ENCODE measurements at places on chromosomes 7 and 10.

DNA sequence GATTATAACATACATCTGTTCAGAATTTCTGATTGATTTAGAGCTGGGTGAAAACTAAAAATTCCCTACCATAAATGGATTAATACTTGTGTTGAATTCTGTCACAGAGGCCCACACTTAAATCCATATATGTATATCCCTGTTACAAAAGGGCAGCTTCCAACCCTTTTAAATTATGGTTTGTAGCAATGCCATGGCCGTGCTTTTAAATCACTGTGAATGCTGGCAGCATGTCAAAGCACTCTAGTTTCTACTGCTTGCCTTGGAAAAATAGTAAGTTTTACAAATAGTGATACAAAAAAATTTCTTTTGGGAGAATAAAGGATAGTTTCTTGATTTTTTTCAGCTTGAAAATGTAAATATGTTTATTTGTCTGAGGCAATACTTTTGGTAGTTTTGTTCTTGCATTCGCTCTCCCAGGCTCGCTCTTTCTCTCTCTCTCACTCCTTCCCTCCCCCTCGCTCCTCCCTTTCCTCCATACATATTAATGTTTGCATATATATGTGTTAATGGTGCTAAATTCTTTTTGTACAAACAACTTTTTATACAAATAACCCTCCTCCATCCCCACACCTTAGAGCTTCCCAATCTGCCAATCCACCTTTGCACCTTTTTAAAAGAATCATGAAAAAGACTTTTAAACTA lies 29.8 kb downstream of the TES start:
- DNase-seq = no peak

- no peak for DNase-seq
These were observed 174.7 kb upstream of the PDE1C start for GRCh38 chr7:32244806-32245345.

GRCh38 chr10:69406302-69406811 lies 10.4 kb downstream of the TACR2 start:
- no peak for DNase-seq

GRCh38 chr7:26179826-26180497 lies 20.6 kb downstream of the HNRNPA2B1 start:
- no peak for DNase-seq

DNA sequence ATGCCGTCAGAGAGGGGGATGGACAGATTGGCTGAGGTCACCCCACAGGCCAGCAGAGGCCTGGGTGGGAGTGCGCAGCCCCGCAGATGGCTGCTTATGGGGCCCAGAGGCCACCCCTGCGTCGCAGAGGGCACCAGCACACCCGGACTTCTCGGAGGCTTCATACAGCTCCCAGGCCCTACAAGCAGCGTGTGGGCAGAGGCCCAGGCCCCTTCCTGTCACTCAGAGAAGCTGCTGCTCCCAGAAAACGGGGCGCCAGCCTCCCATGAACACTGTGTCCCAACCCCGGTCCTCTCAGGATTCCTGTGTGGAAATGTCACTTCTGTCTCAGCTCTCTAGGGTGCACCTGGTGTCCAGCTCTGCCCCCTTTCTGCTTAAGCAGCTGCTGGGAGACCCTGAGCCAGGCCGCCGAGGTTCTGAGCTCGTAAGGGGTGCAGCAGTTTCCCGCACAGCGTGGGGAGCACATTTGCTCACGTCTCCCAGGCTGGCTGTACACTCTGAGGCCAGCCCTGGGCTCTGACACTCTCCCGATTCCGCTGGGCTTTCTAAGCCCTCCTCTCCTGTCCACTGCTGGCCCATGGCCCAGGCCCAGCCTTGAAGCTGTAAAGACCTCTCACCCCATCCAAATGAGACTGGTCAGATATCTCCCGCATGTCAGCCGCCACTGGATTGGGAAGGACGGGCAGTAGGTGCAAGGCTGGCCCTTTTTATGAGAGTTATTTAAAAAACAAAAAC lies 6.8 kb downstream of the GPR146 start:
- DNase-seq = no peak

DNA sequence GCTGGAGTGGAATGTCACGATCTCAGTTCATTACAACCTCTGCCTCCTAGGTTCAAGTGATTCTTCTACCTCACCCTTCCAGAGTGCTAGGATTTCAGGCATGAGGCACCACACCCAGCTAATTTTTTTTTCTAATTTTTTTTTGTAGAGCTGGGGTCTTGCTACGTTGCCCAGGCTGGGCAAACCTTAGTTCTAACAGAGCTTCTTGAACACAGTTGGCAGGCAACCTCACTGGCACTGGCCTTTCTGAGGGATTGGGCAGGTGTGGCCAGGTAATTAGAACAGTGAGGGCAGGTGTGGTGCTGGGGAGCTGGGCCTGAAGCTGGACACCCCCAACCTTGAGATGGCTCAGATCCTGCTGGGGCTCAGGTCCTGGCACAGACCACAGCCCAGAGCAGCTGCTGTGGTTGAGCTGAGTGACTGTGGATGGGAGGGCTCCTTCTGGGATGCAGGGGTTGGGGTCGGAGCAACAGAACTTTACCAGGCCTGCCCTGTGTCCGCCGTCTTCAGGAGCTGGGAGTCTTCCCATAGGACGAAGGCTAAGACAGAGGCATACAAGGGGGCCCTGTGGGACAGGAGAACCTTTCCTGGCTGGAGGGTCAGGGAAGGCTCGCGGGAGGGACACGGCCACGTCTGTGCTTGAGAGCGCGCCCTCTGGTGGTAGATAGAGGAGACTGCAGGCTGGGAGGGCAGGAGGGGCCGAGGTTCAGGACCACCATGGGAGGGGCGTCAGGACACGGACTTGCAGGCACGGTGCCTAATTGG lies 48.2 kb downstream of the COL26A1 start:
- peak; percentile 15 for DNase-seq

DNA sequence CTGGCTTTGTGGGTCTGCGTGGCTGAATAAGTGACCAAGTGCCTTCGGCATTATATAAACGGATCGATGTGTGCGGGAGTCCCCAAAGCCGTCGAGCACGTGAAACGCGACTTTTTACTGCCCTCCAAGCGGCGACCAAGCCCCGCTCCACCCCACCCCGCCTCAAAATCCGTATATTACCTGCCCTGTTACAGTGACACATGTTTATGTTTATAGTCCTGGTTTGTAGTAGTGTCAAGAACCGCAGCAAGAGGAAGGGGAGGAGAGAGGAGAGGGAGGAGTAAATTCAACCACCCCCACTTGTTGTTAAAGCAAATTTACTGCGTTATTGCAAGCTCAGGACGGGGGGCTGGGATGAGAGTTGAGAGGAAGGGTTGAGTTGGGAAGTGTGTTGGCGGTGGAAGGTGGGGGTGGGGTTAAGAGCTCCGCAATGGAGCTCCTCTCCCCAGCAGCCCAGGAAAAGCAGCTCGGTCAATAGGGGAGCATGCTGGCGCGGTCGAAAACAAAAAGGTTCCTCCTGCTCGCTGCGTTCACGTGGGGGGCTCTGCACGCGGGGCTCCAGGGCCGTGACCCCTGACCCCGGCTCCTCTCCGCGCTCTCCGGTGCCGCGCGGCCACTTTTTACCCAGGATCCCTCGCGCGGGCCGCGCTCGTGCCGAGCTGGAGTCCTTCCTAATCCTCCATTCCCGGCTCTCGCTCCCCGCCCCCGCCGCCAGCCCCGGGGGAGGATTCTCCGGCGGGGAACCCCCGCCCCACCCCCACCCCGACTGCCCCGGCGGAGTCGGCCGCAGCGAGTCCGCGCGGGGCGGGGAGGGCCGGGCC lies at the start of gene SKIDA1:
Gene SKIDA1 (minus strand): TSS at position 316 of the 821 bp plus-strand sequence. CDS start 7,860 bp downstream, outside the sequence.
- DNase-seq = peak; percentile 93

DNA sequence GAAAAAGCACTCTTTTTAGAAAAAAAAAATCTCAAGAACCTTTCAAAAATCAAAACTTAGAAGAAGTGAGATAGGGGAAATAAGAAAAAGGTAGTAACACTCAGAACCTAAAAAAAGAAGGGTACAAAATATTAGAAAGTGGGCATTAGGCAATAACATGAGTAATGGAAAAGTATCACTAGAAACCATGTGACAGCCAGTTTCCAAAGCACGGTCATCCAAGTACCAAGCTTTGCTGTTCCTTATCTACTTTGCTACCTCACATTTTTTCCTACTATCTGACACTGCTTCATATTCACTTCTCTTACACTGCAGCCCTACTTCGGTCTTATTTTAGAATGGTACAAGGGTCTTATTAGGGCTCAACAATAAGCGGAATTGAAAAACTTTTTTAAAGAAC lies 30.3 kb downstream of the IMMP2L start:
- peak; percentile 33 for DNase-seq

DNA sequence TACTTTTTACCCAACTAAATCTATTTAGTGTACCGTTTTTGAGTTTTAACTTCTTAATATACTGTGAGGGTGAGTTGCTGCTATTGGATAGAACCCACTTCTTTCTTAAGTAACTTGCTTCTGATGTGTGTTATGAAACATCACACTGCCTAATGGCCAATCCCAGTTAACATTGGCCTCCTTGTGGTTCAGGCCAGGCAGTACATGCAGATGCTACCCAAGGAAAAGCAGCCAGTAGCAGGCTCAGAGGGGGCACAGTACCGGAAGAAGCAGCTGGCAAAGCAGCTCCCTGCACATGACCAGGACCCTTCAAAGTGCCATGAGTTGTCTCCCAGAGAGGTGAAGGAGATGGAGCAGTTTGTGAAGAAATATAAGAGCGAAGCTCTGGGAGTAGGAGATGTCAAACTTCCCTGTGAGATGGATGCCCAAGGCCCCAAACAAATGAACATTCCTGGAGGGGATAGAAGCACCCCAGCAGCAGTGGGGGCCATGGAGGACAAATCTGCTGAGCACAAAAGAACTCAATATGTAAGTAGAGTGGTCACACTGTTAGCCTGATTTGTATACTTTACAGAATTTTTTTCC lies 39.7 kb downstream of the TES start:
- DNase-seq = peak; percentile 76

DNA sequence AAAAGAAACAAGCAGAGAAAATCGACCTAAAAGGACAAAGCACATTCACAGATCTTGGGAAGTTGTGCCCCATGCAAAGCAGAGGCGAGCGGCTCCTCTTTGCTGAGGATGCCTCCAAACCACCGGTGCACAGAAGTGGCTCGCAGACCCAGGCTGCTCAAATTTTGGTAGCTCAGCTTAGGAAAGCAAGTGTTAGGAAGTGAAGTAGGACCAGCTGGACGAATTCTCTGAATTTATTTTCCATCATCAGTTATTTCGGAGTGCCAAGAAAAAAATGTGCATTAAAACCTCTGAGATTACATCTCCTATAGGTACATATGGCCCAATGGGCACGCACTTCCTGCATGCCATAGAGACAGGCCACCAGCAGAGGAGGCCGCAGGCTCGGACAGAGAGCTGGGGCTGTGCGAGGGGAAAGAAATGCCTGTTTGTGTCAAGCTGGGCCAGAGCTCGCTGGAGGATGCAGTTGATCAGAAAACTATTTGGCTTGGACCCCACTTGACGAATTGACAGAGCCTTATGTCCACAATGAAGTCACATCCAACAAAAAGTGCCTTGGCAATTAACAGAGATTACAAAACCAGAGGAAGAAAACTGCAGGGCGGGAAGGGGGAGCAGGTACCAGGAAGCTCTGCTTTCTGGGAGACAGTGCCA lies 122.3 kb upstream of the LYZL2 start:
- DNase-seq = peak; percentile 85

DNA sequence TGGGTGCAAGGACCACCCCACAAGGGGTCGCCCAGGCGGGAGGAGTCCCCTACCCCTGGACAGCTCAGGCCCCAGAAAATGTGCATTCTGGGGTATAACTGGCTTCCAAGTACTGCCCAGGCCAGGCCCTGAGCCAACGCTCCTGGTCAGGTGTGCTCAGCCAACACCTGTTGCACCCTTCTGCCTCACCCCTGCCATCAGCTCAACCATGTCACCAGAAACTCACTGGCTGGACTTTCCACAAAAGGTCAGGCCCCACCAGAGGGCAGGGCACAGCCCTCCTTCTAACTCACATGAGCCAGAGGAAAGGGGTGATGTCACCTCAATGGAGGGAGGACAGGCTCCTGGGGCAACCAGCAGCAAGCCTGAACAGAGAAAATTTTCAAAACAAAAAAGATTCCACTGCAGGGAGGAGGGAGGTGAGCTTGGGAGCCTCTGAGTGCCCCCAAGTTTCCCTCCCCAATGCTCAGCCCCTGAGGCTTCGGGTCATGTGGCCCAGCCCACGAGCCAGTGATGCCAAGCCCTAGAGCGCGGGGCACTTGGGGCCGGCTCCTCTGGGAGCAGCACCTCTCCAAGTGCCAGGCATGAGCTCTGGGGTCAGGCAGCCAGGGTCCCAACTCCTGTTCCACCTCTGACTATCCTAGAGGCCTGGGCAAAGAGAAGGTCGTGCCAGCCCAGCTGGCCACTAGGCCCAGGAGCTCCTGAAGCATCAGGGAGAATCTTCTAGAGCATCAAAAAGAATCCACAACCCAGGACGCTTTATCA lies 2.2 kb downstream of the OGDHL start:
- no peak for DNase-seq

DNA sequence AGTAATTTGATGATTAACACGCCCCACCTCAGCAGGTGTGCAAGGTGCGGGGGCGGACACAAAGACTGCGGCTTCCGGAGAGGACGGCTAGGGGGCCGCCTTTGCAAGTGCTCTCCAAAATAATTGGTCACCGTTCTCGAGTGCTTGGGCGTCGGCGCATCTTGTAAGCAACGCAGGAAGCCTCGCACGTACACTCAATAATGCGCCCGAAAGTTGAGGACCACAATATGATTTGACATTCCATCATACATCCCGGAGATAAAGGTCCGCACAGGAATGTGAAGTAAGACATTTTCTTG lies 114.7 kb downstream of the EBF3 start:
- DNase-seq = no peak

GRCh38 chr10:111076682-111077478 lies at the start of gene ADRA2A:
ADRA2A (plus strand) TSS chr10:111077029; CDS start chr10:111077997, 968 bp downstream.
- DNase-seq = peak; percentile 34

GRCh38 chr10:91210435-91210834 lies 10.0 kb upstream of the PCGF5 start:
- no peak for DNase-seq

- no peak for DNase-seq
These were observed 168.8 kb downstream of the C1GALT1 start for GRCh38 chr7:7351156-7351555.

DNA sequence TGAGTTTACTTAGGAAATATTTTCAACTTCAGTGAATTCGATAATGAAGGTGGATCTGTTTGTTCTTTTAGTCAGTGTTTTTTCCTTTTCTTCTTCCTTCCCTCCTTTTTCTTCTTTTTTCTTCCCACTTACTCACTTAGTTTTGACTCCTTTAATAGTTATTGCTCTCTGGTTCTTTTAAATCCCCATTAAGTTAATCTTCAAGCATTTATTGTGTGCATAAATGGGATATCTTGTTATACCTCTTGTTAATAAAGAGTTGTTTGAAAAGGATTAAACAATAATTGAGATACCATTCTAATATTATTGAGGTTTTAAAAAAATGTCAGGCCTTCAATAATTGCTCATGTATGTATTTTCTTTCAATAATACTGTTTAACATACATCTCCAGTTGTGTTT lies 19.5 kb downstream of the STAM start:
- no peak for DNase-seq

GRCh38 chr10:33286157-33286934 lies 48.1 kb downstream of the NRP1 start:
- DNase-seq = no peak

GRCh38 chr7:154469652-154470051 lies 417.5 kb downstream of the DPP6 start:
- DNase-seq = no peak
